ENCODE measurements at places on chromosomes 3 and 15. TPM values are rescaled to one million over a fixed set of nuclear protein-coding genes. Genes with fewer than 3 reads are reported as not detected.

The CDC25A gene
- 14.1 TPM for polyA plus RNA-seq

The KY gene
- polyA plus RNA-seq, result 1.6 TPM

DNA sequence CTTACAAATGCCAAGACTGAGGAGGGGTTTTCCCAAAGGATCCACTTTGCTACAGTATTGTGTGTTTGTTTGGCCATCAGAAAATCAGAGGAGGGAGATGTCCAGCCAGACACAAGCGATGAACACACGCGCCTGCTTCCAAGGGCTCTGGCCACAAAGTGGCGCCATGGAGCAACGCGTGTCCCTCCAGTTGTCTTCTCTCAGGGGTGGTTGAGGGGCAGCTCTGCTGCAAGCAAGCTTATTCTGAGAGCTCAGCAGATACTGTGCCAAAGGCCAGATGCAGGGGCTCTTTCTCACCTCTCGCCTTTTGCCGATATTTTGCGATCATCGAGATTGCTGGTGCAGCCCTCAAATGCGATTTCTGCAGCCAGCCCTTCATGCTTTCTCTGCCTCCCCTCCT is 88.9 kb upstream of the OSBPL11 start:
- DNase-seq, result peak; percentile 14

The EOMES gene
- polyA plus RNA-seq, result 0.10 TPM

The METTL6 gene
- polyA plus RNA-seq, result 32.8 TPM

DNA sequence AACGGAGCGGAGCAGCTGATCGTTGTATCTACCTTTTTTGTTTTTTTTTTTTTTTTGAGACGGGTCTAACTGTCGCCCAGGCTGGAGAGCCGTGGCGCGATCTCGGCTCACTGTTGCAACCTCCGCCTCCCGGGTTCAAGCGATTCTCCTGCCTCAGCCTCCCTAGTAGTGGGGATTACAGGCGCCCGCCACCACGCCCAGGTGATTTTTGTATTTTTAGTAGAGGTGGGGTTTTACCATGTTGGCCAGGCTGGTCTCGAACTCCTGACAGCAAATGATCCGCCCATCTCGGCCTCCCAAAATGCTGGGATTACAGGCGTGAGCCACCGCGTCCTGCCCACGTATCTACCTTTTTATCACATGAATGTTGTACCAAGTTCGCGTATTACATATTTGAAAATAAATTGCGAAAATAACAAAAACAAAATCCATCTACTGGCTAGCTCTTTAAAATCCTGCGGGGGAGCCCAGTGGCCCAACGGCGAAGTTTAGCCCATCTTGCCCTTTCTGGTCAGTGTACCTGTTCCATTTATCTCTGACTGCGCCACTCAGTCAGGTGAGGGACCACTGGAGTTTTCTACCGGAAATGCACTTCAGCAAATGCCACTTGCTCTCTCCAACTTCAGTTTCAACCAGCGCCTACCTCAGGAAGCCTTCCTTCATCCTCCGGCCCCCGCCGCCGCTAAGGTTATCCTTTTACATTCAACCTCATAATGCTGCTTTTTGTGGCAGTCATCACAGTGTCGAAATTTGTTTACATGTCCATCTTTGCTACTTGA is 1.2 kb upstream of the EIF3J start:
- DNase-seq, result no peak

DNA sequence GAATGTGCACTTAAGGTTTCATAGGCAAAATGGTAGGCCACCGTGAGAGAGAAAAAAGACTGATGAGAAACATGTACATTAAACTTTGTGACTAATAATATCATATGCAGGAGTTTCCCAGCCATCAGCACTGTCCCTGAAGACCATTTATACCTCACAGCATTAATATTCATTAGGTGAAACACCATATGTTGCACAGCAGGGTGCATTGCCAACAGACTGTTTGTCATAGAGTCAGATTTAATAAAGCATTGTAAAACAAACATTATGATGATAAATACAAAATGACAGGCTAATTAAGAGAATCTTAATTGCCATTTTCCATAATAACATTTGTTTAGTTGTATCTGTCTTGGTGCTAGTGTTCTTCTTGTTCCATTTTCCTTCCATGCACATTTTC is 578.3 kb downstream of the EPHA3 start:
- DNase-seq, result no peak

The MORC1 gene
- polyA plus RNA-seq, result 0.57 TPM

Data from left kidney (tissue), 8 donors.